ENCODE measurements at places on chromosomes 11 and 22.
A peak's percentile ranks its signal among the peaks of the same experiment; 100 is the strongest.

DNA sequence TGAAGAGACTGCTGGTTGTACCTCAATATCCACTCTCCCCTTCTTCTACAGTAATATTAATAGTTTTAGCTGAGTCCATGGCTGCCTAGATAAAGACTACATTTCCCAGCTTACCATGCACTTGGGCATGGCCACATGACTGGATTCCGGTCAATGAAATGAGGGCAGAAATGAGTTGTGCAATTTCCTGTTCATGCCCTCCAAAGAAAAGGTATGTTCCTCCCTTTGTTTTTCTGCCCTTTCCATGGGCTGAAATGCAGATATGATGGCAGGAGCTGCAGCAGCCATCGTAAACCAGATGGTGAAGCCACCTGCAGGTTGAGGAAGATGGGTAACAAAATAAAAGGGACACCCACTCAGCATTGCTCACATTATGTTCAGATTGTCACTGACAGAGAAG lies 15.3 kb upstream of the ELFN2 start:
- DNase-seq: no peak

GRCh38 chr11:24181395-24182047 lies 315.3 kb upstream of the LUZP2 start:
- no peak for DNase-seq

DNA sequence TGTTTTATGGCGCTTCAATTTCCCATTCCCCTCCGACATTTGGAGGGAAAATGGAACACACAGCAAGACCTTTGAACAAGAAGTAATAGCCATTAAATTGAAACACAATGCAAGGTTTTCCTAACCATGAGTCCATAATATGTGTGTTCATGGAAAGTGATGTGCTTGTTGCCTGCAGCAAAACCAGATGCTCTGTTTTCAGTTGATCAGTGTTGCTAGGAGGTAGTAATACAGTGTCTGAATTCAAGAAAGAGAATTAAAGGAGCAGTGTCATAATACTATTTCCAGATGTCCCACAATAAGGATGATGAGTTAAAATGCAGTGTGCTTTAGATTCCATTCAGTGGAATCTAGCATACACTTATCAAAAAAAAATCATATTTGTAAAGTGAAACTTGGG lies 637.4 kb upstream of the API5 start:
- no peak for DNase-seq

- no peak for DNase-seq
These were observed 56.8 kb upstream of the GAB2 start for GRCh38 chr11:78474451-78474850.

DNA sequence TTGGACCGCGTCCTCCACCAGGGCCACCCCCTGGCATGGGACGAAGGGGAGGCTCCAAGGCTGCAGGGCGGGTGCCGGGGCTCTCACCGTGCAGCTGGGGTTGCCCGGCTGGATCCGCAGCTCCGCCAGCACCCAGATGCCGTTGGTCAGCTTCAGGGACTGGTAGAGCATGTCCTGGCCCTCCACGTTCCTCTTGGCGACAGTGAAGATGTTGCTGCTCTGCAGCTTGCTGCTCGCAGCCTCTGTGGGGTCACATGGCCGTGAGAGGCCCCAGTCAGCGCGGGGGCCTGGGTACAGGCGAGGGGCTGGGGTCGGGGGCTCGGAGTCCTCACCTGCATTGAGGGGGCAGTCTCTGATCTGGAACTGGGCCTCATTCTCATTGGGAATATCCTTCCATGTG lies 14.8 kb upstream of the RASL10A start:
- no peak for DNase-seq

GRCh38 chr22:50672471-50673230 lies at the start of gene SHANK3:
Gene SHANK3, plus strand, starts transcription at chr22:50672823.
- peak; percentile 80 for DNase-seq

DNA sequence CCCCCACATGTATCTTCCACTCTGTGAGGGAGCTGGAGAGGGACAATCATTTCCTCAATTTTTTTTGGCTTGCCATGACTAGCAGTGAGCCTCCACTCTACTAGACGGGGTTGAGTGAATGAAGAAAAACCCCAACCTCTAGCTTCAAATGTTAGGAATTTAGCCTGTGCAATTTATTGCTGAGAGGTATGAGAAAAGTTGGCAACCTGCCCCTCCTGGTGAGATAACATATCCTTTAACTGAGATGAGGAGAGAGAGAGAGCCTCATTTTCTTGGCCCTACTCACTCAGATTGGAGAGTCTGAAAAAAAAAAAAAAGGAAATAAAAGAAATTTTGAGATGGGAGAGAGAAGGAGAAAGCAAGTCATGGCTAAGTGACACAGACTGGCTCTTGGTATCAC lies 218.2 kb upstream of the CARD18 start:
- DNase-seq: no peak

All from psoas muscle (tissue), 8 donors.